ENCODE measurements at places on chromosomes 6 and 20.

DNA sequence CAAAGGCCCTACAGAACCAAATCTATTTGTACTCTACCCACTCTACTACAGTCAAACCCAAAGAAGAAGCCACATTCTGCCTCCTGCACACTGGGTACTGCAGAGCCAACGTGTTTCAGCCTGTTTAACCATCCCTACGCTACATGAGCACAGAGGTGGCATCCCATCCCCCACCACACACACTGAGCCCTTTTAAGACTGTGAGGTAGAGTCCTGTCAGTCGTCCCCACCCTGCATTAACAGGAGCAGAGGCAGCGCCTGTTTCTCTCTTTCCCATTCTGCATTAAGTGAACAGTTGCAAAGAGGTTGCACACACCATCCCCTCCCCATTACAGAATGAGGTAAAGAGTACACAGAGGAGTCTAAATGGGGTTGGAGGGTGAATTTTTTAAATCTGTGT is 5.2 kb upstream of the RSPH4A start:
- DNase-seq = no peak

DNA sequence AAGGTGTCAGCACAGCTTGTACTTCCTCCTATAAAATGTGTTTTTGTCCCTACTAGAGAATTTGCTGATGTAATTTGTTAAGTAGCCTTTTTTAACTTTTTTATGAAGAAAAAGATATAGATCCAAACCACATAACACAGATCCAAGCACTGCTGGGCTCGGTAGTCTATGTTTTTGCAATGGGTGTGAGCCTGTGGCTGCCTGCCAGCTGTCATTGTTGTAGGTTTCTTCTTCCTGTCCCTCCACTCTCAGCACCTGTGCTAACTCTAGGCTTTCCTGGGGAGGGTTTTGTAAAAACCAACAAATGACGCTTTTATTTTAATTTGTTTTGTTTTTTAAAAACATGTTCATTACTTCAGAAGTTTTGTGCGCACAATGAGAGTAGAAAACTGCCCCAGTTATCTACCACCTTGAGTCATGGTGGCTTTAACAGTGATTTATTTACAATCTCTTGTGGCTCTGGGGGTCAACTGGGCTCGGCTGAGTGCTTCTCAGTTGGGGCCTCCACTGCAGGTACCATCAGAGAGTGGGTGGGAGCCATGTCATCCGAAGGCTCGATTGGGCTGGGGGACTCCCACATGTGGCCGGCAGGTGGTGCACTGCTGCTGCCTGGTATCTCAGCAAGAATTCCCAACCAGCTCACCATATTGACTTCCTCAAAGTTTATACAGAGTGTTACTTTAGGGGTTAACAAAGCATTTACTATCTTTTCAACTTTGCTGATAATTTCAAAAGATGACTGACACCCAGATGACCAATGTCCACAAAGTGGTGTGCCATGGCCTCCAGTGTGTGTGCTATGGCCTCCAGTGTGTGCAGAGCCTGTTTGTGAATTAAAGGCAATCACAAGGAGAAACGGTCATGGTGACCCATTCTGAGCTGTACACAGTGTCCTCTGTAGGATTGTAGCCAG is 3.0 kb upstream of the CCR6 start:
- DNase-seq = no peak

- peak; percentile 20 for DNase-seq
Observed at GRCh38 chr6:139540276-139540675, 165.8 kb upstream of the CITED2 start.

- no peak for DNase-seq
Observed at GRCh38 chr6:162331911-162332310, 395.7 kb downstream of the PRKN start.

DNA sequence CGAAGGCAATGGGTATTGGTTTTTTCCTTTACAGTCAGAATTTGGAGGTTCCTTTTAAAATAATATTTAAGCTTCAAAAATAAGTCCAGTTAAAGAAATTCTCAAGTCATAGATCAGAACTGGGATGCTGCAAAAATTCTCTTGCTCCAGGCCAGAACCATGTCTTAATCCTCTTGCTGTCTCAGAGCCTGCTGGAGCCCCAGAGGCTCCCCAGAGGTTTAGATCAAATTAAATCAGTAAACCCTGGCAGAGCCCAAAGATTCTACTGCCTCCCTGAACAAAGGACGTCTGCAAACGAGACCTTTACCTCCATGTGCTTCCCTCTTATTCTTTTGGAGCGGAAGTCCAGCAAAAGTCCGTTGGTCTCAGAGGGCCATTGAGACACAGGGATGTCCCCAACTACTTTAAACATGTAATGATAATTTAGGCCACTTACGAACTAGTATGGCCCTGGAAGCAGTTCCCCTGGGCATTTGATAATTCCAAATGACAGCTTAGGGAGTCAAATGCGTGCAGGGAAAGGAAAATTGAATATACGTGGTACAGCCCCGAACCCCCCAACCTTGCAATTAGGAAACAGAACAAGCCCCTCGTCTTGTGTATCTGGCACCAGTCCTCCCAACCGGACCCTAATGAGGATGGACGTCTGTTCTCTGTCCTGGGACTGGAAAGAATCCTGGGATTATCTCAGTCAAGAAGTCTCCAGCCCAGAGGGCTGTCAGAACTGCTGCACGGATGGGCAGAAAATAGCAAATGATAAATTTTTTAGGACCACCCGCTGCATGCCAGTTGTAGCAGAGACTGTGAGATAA is 31.5 kb downstream of the SULF2 start:
- no peak for DNase-seq

DNA sequence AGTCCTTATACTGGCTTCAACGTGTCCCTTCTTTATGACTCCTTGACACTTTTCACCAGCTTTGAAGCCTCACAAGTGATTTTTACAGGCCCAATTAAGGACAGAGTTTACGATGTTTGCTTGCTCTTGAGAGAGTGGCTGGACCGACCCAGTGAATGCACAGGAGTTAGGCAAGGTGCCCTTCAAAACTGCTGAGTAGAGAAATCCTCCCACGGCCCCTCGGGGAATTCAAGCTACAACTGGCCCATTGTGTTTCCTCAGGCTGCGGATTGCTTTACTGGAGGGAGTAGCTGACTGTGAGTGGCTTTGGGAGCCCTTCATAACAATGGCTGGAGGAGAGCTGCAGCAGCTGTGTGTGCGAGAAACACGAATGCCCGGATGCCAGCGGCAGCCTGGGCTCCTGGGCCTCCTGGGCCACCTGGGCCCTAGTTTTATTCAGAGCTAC is 50.0 kb downstream of the SGK1 start:
- no peak for DNase-seq

- no peak for DNase-seq
Observed at GRCh38 chr6:96755096-96755495, 82.2 kb downstream of the GPR63 start.

- DNase-seq = no peak
Observed at GRCh38 chr6:44262467-44263353, 2.6 kb downstream of the NFKBIE start.

DNA sequence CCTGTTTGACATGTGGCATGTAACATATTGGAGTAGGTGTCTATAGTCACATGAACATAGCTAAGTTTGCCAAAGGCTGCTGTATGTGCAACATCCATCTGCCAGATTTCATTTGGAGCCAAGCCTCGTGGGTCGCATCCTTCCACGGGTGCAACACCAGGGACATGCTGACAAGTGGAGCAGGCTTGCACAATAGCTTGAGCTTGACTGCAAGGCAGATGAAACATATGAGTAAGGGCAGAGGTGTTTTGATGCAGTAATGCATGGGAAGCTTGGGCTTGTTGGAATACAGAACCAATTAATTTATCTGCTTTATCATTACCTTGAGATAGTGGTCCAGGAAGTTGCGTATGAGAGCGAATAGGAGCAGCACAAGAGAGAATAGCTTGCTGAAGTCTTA is 74.1 kb upstream of the BTN3A2 start:
- no peak for DNase-seq

GRCh38 chr6:127968394-127968793 is 67.5 kb upstream of the THEMIS start:
- no peak for DNase-seq

GRCh38 chr6:45637611-45638257 is 260.0 kb upstream of the SUPT3H start:
- no peak for DNase-seq

- no peak for DNase-seq
Observed at GRCh38 chr6:63660757-63661156, 25.2 kb downstream of the PHF3 start.

DNA sequence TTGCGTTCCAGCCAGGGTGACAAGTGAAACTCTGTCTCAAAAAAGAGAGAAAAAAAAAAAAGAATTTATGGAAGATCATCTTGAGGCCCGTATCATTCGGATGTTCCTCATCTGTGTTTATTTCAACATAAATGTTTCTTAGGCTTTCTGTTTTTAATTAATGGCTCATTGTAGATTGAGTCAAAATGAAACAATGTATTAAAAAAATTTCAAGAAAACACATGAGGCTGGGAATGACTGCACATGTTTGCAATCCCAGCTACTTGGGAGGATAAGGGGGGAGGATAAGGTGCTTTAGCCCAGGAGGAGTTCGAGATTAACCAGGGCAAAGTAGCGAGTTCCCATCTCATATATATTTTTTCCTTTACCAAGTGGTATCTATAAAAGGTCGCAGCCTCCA is 47.3 kb downstream of the ITCH start:
- DNase-seq = no peak

GRCh38 chr6:170368544-170368943 is 62.0 kb downstream of the FAM120B start:
- DNase-seq = no peak

DNA sequence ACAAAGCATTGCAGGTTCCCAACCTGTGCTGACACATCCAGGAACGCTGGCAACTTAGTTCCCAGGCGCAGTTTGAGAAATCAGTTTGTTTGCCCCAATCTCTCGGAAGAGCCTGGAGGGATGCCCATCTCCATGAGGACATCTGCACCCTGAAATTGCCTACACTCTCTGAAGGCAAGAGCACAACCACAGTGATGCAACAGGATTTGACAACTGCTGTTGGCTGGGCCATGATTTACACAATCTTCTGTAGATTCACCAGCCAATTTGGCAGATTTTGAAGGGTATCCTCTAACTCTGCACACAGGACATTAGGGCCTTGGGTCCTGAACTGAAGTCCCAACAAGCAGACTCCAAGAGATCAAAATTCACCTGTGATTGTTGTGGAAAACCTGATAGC is 3.4 kb downstream of the APMAP start:
- no peak for DNase-seq

DNA sequence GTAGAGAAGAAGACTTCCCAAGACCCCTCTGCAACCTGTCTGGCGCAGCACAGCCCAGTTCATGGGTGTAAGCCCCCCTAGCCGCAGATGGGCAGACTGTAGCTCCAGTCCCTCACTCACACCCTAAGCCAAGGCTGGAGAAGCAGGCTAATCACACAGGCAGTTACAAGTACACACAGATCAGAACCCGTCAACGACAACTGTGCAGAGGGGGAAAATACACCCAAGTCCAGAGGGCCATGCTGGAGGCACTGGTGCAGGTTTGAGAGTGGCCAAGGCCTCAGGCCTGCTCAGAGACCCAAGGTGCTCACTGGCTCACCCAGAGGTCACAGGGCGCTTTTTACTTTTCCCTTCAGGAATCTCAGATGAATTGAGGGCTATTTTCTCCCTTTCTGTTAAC is 106.1 kb downstream of the NOL4L start:
- no peak for DNase-seq

DNA sequence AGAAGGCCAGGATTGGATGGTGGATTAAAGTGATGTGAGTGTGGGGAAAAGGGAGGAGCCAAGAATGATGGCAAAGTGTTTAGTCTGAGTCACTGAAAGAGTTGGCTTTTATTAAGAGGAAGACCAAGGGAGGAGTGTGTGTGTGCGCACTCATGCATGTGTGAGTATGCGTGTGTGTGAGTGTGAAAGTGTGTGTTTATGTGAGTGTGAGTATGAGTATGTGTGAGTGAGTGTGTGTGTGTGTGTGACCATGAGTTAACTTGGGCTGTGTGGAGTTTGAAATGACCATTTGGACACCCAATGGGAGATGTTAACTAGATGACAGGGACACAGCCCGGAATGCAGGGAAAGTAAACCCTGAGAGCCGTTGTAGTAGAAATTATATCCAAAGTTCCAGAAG is 57.6 kb upstream of the EYA2 start:
- no peak for DNase-seq

DNA sequence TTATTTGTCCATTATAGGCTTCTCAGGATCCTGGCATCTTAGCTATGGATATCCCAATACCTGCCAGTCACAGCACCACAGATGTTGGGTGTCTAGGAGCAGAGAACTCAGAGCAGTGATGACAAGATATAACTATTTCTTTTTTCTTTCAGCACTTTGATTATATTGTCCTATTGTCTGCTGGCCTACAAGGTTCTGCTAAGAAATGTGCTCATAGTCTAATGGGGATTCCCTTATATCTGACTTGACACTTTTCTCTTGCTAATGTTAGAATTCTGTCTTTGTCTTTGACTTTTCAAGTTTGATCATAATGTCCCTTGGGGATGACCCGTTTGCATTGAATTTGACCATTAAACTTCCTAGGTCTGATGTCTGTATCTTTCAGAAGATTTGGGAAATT is 270.4 kb downstream of the OGFRL1 start:
- no peak for DNase-seq

DNA sequence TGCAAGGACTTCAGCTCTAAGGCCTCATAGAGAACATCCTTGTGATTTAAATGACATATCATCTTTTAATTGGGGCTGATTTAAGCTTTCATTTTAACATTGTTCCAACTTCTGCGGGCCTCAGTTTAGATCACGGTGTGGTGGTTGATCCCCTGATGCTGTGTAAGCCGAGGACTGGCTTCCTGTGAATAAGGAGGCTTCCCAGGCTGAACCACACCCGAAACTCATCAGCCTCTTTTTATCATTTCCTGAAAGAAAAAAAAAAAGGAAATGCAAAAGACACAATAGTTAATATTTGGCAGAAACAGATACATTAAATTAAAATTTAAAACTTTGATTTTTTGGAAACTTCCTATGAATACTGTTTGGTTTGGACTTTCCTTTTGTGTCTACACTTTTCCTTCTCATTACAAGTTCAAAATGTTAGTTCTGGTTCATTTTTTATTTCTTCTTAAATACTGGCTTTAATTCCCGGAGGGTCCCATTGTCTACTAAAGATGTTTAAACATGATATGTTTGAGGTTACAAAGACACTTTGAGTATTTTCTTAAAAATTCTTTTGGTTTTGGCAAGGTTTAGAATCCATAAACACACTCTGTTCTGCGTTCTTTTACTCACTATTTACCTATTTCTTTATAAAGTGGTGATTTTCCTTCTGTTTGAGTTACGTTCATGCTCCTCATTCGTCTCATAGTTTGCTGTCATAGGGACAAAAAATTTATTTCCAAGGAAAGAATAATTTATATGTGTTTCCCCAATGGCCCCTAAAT is 230.0 kb upstream of the SULF2 start:
- DNase-seq = no peak

- DNase-seq = no peak
Observed at GRCh38 chr6:87714093-87714842, 12.2 kb upstream of the AKIRIN2 start.

All from stimulated activated CD8-positive, alpha-beta memory T cell treated with anti-CD3 and anti-CD28 coated beads, Interleukin-7, amount 100 ng/mL, for 1 hour (primary cell).